ENCODE measurements at places on chromosomes 11 and 22.

GRCh38 chr11:68660066-68660810 lies 24.1 kb upstream of the GAL start:
- no peak for DNase-seq

GRCh38 chr11:1738380-1738779 lies 12.0 kb downstream of the IFITM10 start:
- no peak for DNase-seq

DNA sequence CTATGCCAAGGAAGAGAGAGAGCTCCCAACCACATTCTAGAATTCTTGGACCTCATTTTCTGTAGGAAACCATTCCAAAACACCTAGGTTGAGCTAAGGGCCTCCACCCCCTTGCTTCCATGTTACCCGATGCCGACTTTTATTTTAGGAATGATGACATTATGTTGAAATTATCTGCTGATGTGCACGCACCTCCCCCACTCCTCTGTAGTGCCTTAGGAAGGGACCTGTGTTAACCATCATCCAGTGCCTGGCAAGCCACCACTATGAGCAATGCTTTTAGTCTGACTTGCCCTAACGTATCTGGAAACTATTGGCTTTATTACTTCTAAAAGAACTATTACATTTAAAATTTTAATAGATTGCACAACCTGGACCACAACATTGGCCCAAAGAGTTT lies 42.1 kb downstream of the NCAPD3 start:
- DNase-seq, result no peak

GRCh38 chr22:40247976-40248375 lies 70.3 kb downstream of the TNRC6B start:
- DNase-seq, result no peak

DNA sequence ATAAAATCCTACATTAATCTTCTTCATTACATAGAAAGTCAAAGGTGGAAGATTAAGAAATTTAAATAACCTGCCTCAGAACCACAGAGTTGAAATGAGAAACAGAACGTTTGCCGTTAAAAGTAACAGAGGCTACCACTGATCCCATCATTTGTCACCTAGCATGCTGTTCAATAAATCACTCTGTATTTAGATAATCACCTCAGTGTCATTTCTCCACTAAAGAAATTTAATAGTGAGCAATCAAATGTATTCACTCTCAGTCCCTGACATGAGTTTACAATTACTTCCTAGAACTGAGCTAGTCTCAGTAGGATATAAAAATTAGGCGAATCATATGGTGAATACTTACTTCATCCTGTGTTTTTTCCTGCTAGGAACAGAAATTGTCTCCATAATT lies 169.6 kb downstream of the MSANTD4 start:
- DNase-seq, result peak; percentile 59

GRCh38 chr11:131204282-131204681 lies 166.1 kb upstream of the NTM start:
- DNase-seq, result no peak

DNA sequence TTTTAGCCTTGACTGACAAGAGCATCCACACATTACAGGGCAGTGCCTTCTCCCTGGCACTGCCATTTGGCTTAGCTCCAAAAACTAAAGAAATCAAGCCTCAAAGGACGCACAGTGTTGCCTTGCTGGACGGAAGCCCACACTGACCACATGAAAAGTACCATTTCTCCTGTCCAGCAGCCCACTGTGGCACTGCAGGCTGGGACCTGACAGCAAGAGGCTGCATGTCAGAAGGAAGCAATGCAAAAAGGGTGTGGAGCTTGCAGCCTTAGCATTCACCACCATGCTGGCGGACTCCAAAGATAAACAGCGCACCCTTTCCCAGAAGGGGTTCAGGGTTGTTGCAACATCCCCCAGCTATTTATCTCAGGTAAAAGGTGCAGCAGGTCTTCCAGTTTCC lies 109.3 kb upstream of the BMAL1 start:
- no peak for DNase-seq

DNA sequence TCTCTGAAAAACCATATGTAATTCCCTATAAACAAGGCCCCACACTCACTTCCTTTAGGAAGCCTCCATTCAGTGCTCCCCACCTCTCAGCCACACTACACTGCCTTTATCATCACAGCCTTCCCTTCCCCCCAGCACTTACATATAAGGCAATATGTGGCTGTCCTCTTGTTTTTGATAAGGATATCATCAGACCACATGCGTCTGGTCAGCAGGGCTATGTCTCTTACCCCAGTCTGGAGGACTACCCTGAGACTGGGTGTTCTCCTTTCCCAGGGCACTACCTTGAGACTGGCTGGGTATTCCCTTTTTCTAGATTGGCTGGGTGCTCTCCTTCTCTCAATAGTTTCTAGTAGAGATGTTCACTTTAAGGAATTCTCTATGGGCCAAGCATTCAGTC lies 7.8 kb downstream of the KCNE3 start:
- DNase-seq, result no peak

- peak; percentile 44 for DNase-seq
These were observed 23.1 kb downstream of the MRGPRG start for GRCh38 chr11:3195251-3196160.

DNA sequence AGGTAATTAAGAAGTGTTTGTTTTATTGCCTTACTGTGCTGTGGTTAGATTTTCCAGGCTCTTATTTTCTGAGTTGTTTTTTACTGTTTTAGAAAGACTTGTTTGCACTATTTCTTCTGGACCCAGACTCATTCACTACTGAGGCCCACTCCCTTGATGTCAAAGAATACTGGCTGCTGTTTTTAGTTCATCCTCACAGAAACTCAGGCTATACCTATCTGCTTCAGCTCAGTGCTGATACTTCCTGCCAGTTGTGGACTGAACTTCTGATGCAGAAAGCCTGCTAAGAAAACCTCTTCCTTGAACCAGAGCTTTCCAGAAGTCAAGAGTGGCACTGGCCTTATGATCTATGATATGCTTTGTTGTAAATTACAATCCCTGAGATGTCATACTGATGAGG lies 15.9 kb upstream of the PIK3IP1 start:
- no peak for DNase-seq

- DNase-seq, result no peak
These were observed 95.6 kb downstream of the CD44 start for GRCh38 chr11:35234460-35235156.

DNA sequence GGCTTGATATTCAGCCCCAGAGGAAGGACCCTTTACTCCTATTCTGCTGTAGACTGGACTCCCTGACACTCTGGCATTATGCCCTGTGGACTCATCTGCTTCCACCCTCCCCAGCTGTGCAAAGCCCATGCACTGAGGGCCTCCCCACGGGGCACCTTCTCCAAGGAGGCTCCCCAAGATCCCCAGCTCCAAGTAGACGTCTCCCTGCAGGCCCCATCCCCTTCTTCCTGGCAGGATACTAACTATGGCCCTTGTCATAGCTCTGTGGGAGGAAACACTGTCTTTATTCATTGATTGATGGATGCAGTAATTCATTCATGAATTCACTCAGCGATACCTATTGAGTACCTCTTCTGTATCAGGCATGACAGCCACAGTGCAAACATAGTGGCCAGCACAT lies 15.3 kb upstream of the APOL6 start:
- DNase-seq, result no peak

DNA sequence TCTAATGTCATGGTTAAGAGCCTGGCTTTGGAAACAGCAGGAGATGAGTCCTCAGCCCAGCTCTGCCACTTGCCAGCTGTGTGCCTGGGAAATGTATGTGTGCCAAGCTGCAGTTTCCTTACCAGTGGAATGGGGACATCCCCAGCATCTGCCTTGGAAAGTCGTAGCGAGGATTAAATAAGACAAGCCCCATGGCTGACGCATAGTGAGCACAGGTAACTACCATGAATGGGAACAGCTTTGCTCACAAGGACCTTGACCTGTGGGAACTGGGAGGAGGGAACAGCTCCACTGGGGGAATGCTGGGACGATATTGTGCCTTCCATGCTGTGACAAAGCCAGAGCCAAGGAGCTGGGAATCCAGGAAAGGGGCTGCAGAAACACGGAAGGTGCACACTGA lies 2.6 kb upstream of the DSCAML1 start:
- DNase-seq, result no peak

GRCh38 chr22:41939981-41940831 lies 6.7 kb downstream of the CENPM start:
- DNase-seq, result peak; percentile 15

DNA sequence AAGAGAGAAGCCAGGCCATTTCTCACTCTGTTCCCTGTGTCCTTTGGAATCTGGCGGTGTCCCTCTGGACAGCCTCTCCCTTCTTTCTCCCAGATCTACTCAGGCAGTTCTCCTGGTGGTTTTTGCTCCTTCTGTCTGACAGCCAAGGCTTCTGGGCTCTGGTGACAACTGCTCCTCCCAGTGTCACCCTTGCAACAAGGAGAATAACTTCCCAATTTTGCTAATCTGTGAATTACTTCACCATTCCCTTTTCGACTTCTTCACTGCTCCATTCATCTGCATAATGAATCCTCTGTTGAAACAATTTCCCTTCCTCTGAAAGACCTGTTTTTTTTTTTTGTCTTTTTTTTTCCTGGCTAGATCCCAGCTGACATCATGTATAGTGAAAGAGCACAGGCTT lies 56.3 kb upstream of the PDE3B start:
- no peak for DNase-seq

GRCh38 chr11:72433455-72434036 lies 785 bp downstream of the CLPB start:
- no peak for DNase-seq

DNA sequence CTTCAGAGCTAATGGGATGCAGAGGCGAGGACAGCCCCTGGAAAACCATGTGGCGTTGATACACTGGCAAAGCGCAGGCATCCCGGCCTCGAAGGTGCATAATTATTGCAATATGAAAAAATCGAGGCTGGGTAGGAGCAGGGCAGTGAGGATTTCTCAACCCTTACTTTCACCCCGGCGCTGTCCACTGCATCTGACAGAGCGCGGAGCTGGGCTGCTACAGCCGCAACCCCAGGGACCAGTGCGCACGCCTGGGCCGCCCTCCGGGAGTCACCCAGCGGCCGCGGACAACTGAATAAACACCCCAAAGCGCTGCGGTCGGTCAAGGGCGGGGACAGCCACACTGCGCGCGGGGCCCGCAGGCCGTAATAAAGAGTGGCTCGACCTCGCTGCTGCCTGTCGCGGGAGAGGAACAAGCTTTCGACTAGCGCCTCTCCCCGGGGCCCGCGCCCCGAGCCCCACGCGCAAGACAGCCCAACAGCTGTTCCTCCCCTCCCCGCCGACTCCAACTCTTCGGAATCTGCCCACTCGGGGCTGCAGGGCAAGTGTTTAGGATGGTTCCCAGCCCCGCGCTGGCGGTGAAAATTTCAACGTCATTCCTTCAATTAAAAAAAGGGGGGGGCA lies 3.6 kb upstream of the WT1 start:
- no peak for DNase-seq

DNA sequence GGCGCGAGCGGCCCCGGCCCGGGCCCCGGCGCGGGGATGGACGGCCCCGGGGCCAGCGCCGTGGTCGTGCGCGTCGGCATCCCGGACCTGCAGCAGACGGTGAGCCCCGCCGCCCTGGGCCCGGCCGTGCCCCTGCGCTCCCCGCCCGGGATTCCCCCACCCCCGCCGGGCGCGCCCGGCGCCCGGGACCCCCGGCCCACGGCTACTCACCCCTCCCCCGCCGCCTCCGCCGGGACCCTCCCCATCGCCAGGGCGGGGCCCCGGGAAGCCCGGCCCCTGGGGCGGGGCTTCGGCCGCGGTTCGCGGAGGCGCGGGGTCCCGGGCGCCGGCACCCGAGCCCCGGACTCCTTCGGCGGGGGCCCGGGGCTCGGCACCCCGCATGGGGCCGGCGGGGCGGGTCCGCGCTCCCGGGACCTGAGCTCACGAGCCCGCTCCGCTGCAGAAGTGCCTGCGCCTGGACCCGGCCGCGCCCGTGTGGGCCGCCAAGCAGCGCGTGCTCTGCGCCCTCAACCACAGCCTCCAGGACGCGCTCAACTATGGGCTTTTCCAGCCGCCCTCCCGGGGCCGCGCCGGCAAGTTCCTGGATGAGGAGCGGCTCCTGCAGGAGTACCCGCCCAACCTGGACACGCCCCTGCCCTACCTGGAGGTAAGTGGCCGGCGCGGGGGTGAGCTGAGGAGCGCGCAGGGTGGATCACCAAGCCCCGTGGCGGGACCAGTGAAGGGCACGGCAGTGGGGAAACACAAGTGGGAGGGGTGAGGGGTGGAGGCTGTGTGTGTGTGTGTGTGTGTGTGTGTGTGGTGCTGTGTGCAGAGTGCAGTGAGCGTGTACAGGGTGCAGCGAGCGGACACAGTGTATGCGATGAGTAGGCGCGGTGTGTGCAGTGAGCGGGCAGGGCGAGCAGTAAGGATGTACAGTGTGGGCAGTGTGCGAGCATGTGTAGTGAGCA lies 2.3 kb downstream of the SHANK3 start:
- no peak for DNase-seq

GRCh38 chr11:83569134-83569805 lies 283.1 kb upstream of the CCDC90B start:
- DNase-seq, result no peak

DNA sequence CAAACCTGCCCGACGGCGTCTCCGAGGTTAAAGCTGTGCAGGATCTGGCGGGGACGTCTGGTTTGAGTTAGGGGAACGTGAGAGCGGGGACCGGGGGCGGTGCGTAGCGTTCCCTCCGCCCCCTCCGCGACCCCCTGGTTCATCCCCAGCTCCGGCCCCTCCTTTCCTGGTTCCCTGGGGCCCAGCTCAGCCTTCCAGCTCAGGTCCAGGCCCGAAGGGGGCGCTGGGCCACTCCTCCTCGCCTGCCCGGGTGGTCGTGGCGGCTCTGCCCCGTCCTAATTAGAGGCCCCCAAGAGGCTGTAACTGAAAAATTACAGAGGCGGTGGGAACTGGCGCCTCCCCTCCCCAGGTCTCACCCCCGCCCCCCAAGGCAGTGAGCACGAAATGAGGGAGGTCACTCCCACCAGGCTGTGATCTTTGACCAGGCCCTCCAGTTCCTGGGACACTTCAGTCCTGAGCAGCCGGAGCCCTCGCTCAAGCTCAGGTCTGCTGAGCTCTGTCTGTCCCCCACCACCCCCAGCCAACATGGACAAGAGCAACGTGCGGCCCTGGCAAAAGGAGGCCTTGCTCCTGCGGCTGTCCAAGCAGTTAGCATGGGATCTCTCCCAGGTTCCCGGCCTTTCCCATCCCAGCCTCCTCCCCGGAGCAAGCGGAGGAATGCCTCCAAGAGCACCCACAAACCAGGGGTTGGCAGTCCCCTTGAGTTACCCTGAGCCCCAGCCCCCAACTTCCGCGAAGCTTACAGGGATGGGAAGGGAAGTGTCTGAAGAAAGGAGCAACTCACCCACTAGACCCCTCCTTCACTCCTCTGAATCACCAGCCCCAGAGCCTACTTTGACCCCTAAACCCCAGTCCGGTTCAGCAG lies 3.3 kb downstream of the CD248 start:
- DNase-seq, result peak; percentile 76

DNA sequence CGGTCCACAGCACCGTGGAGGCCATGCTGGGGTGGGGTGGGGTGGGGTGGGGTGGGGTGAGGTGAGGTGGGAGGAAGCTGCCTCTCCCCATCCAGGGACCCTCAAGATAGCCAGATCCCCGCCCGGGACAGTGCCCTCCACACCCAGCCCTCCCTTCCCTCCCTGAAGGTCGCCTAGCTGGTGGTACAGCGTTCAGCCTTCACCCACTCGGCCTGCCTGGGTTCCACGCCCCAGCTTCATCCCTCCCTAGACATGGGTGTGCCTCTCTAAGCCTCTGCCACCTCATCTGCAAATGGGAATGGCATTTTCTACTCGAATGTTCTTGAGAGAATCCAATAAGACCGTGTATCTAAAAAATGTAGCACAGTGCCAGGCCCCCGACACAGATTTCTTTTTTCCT lies 17.8 kb downstream of the KCTD17 start:
- no peak for DNase-seq
